DMS79 treated with DMSO at 0.1 percent for 48 hours (cell line): ENCODE measurements at places on chromosomes 7 and 10.

- no peak for DNase-seq
Observed at GRCh38 chr10:51564896-51565510, 134.4 kb downstream of the CSTF2T start.

DNA sequence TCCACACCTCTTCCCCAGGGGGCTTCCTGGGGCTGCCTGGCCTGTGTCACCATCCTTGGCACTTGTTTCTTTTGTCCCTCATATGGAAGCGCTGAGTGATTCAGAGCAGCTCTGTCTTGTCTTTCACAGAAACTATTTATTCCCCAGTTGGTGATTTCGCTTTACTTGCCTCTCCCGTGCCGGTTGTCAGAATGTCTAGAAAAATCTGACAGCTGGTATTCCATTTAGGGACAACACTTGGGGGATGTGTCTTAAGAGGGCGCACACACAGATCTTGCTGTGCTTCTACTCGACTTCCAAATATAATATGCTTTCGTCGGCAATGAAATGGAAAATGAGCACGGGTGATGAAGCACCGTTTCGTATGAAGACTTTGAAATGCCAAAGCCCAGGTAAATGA, 611.8 kb downstream of the CALN1 start:
- no peak for DNase-seq

DNA sequence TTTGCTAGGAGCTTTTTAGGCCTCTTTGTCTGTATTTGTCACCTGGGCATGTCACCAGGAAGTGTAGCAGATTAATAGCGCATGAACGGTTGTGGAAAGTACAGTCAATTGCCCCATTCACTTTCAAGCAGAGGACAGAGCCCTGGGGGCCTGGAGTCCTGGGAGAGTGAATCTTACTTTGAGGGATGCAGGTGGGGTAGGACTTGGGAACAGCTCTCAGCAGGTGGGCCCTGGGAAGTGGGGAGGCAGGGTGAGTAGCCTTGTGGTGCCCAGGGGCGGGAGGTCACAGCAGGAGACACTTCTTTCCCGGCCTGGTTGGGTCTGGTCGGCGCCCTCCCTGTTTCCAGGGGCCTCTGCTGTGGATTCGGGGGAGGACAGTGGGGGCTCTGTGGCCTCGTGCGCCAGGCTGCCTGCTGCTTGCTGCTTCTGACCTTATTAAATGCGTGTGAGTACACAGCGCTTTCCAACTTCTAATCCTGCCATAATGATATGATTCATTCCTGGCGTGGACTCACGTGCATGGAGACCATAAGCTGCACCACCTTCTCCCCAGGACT, 51.6 kb upstream of the AQP1 start:
- DNase-seq, result peak; percentile 51

DNA sequence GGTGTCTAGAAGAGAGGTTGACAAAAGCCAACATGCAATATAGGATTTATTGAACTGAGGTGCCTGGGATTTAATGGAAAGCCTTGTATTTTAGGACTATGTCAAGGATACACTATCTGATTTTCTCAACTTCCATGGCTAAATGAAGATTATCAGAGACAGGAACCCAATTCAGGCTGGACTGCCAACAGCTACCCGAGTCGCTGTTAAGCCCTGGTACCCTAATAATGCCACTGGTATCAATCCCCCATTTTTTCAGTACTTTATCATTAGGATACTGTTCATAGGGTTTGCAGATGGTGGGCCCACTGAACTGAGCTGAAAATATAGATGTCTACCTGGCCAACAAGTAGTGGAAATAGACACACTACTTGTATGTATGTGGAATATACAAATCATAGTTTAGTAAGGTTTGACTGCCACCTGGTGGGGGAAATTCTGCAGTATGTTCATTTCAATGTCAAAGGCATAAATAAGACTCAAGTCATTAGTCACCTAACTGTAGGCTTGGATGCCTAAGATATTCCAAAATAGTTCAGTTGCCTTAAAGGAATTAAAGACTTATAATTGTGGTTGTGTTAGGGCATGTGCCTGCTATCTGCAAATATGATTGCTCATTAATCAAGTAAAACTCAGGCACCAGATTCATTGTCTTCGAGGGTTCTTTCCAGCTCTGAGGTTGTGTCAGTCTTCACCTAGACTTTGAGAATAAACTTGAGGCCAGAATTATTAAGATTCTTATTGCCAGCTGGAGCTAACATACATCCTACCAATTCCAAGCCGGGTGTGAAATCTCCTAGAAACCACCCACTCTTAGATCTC, 34.1 kb upstream of the NOBOX start:
- DNase-seq, result peak; percentile 22

- DNase-seq, result no peak
Observed at GRCh38 chr10:76282061-76283025, 850.9 kb downstream of the LRMDA start.

DNA sequence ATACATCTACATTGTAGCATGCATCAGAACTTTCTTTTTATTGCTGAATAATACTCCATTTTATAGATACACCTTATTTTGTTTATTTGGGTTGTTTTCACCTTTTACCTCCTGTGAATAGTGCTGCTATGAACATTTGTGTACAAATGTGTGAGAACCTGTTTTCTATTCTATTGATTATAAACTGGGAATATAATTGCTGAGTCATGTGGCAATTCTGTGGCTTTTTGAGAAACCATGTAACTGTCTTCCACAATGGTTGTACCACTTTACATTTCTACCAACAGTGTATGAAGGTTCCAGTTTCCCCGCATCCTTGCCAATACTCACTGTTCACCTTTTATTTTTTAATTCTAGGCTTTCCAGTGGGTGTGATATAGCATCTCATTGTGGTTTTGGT, 138.6 kb upstream of the MBL2 start:
- DNase-seq, result no peak

GRCh38 chr10:25694206-25694933, 239.7 kb upstream of the MYO3A start:
- no peak for DNase-seq

- DNase-seq, result peak; percentile 65
Observed at GRCh38 chr7:74101061-74101681, 17.6 kb downstream of the LIMK1 start.

- no peak for DNase-seq
Observed at GRCh38 chr7:117929237-117929636, 56.0 kb upstream of the CTTNBP2 start.

GRCh38 chr10:51227897-51228713, 153.8 kb downstream of the PRKG1 start:
- DNase-seq, result no peak

DNA sequence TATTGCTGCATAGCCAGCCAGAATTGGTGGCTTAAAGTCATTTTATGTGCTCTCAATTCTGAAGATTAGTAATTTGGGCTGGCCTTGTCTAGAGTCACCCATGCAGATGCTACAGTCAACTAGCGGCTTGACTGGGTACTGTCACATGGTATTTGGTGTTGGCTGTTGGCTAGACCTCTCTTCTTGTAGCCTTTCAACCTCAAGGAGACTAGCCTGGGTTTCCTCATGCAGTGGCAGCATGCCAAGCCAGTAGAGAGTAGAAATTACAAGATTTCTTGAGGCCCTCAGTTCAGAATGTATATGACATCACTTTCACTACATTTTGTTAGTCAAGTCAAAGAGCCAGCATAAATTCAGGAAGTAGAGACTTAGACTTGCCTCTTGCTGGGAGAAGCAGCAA, 3.7 kb upstream of the ZNF800 start:
- no peak for DNase-seq

DNA sequence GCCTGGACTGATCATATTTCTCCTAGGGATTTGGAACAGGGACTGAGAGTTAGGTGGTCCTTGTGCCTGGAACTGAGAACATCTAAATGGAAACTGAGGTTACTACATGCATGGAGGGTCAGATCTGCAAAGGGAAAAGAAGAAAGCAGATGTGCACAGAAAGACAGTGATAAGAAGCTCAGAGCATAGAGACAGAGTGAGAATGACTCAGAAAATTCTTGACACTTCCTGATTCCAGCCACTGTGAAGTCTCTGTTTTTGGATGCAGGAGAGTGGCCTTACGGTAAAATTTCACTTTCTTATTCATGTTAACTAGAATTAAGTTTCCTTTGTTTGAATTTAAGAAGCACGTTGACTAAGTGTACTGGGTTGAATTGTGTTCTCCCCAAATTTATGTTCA, 241.7 kb downstream of the TMEM26 start:
- DNase-seq, result no peak

- DNase-seq, result no peak
Observed at GRCh38 chr10:18157881-18158280, 17.7 kb downstream of the CACNB2 start.

DNA sequence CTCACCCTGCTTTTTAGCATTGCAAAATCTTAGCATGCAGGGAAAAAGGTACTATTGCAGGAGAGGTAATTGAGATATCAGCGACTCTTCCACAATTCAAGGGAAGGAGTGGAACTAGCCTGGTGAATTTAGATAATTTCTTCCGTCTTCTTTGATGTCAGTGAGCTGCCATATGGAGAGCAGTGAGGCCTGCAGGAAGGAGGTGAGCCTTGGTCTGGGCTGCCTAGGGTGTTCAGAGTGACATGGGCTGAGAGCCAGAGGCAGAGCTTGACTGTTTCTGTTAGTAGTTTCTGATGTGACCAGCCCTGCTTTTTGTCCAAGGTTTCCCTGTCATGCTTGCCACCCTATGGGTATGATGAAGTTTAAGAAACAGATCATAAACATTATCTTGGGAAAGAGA, 28.6 kb downstream of the KAT6B start:
- DNase-seq, result no peak

- no peak for DNase-seq
Observed at GRCh38 chr7:138885383-138886147, 87.6 kb upstream of the ATP6V0A4 start.

DNA sequence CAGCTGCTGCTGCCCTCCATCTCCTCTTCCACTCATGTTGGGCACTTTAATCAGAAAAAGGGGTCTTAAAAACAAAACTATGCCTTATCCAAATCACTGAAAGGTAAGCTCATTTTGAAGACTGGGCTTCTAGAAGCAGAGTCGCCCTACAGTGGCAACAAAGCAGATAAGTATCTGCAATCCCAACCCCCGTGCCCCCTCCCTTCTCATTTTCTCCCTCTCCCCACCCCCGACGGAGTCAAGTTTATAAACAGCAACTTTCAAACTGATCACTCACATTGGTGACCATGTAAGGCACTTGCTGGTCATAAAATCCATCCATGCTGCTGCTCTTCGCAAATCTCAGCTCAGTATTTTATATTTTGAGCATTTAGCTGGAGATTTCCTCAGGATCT, 738 bp downstream of the ETV1 start:
- DNase-seq, result no peak

DNA sequence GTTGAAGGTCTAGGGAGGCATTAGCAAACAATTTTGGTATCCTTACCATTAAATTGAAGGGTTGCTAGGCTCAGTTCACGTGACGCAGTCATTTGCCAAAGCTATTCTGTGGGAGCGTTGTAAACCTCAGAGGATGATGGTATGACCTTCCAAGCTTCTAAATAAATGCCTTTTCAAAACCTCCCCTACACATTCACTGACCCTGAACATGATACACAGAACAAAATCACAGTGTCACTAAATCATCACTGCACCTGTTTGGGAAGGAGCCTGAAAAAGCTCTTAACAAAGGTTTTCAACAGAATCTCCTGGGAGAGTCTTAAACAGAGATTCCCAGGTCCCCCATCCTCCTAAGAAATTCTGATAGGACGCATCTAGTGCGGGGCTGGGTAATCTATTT, 13.2 kb upstream of the CCDC172 start:
- no peak for DNase-seq

- no peak for DNase-seq
Observed at GRCh38 chr10:132321726-132322125, 10.3 kb upstream of the LRRC27 start.

GRCh38 chr10:96743988-96744585, 23.8 kb upstream of the PIK3AP1 start:
- DNase-seq, result no peak
